Muscle of leg (tissue), 16 donors: ENCODE measurements at places on chromosomes 6 and 20. TPM values are rescaled to one million over a fixed set of nuclear protein-coding genes. Genes with fewer than 3 reads are reported as not detected.
A peak's percentile ranks its signal among the peaks of the same experiment; 100 is the strongest.

DNA sequence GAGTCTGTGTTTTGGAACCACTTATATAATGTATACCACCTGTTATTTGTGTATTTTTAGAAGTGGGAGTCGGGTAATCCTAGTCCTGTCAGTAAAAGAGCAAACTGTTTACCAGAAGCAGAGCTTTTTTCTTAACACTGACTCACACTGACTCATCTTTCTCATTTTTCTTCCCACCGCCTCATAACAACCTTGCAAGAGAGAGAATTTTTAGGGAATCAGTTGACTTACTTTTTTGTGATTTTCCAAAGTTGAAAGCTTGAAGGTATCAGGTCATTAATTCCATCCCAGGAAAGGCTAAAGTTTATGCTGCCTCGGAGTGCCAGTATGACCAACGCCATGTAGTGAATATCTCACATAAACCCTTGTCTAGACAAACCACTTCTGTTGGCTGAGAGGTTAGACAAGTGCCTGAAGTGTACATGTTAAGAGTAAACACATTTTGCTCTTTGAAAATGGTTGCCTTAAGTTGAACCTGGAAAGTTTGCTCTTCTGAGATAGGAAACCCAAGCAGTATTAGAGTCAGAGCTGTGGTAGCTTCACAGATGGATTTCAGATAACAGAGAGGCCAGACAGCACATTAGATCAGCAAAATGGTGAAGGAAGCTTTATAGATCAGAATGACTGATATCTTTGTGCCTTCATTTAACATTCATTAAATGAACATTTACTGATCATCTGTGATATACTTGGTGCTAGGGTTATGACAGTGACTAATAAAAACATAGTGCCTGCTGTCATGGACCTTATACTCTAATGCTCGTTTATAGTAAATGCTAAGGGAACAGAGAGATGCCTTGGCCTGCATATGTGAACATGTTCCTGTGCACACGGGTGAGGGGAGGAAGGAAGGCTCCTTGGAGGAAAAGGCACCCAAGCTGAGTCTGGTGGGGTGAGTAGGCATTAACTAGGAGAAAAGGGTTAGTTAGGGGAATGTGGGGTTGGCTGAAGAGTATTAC, 29.1 kb upstream of the PKIG start:
- peak; percentile 44 for DNase-seq

DNA sequence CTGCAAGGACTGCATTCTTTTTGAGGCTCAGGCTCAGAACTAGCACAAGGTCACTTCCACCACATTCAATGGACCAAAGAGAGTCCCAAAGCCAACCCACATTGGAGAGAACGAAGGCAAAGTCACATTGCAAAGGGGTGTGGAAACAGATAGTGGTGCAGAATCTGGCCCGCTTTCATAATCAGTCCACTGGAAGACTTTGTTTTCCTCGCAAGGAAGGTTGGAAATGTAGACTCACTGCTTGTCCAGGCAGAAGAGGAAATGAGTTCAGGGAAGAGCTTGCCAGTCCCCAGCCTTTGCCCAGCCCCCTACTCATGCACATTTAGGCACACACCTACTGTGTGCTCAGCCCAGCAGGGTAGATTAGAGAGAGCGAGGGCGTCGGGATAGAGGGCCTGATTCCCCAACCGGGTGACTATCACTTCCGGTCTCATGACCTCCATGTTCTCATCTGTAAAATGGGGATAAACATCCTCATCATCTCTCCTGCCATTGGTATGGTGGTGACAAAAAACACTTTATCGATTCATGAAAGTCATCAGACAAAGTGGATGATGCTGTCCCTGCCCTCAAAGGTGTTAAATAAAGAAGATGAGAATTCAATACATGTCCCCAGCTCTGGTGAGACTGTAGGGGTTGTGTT, 24.3 kb upstream of the CCN5 start:
- DNase-seq: no peak

GRCh38 chr6:97963193-97963592, 680.2 kb upstream of the MMS22L start:
- DNase-seq: no peak

DNA sequence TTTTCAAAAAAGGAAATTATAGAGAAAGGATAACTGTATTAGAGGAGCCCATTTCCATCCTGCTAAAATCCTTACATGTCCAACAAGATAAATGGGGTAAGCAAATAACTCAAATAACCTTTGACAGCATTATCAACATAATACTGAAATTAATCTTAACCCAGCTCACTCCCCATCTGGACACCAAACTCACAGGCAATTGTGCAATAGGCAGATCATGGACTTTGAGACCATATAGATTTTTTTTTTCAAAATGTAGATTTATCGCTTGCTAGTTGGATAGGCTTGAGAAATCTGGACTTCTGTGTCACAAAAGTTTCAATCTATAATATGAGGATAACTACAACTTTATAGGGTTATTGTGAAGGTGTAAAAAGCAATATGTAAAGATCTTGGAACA, 134.4 kb upstream of the ASCC3 start:
- DNase-seq: no peak

- DNase-seq: no peak
These were observed 25.1 kb upstream of the RPP40 start for GRCh38 chr6:5028921-5029320.

DNA sequence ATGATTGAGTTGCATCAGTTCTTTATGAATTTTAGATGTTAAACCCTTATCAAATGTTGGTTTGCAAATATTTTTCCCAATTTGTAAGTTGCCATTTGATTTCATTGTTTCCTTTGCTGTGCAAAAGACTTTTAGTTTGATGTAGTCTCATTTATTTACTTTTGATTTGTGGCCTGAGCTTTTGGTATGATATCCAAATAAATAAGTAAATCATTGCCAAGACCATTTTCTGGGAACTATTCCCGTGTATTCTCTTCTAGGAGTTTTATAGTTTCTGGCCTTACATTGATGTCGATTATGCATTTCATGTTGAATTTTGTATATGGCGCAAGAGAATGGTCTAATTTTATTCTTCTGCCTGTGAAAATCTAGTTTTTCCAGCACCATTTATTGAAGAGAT, 13.4 kb downstream of the AIG1 start:
- peak; percentile 28 for DNase-seq

Gene RWDD2A
- 3.2 TPM for total RNA-seq

- no peak for DNase-seq
These were observed 4.1 kb downstream of the PAQR8 start for GRCh38 chr6:52365866-52366540.
